ENCODE measurements at places on chromosomes 3 and 15.

- no peak for DNase-seq
Measured at GRCh38 chr3:135694142-135694541, 271.4 kb upstream of the PPP2R3A start.

- DNase-seq, result peak; percentile 95
Measured at GRCh38 chr3:172750368-172751174, at the start of gene ECT2. Gene ECT2, plus strand, starts transcription at chr3:172750726. Its CDS starts 3,805 bp downstream, at chr3:172754531.

DNA sequence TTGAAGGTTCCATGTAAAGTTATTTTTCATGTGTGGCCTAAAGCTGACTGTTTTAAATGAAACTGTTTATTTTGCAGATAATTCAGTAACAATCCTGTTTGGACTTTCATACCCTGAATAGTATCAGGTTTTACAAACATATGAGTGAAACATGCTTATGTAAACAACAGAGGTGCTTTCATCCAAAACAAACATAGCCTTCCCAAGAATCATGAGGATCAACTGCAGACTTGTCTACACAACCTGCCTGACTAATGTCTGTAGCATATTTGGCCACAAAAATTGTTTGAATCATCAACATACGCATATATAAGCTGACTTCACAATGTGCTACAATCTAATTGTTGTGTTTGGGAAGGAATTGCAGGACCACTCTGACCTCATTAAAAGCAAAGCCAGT, 190.4 kb downstream of the DIPK2A start:
- no peak for DNase-seq

DNA sequence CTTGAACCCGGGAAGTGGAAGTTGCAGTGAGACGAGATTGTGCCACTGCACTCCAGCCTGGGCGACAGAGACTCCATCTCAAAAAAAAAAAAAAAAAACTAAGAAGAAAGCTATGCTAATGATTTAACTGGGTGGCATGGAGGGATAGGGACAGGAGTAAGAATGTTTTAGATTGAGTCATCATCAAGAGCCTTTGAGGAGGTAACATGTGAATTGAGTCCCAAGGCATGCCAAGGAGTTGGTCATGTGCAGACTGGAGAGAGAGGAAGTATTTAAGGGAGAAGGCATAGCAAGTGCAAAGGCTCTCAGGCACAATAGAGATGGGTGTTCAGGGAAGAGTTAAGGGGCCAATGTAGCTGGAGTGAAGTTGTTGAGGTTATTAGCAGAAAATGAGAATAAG, 9.1 kb downstream of the BNC1 start:
- no peak for DNase-seq

DNA sequence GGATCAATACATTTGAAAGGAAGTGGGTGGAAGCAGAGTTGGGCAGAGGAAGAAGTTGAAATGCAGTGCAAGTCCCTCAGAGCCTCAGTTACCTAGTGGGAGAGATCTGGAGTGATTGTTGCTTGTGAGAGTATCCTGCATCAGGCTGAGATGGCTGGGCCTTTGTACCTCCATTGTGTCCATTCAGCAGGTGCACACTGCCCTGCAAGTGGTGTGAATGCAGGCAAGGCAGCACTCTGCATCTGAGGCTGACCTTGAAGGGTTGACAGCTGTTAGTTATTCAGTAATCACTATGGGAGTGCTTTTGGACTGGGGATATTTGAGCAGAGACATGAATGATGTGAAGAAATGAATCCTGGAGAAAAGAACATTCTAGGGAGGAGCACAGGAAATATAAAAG, 25.2 kb downstream of the ATP6V1A start:
- DNase-seq, result no peak

DNA sequence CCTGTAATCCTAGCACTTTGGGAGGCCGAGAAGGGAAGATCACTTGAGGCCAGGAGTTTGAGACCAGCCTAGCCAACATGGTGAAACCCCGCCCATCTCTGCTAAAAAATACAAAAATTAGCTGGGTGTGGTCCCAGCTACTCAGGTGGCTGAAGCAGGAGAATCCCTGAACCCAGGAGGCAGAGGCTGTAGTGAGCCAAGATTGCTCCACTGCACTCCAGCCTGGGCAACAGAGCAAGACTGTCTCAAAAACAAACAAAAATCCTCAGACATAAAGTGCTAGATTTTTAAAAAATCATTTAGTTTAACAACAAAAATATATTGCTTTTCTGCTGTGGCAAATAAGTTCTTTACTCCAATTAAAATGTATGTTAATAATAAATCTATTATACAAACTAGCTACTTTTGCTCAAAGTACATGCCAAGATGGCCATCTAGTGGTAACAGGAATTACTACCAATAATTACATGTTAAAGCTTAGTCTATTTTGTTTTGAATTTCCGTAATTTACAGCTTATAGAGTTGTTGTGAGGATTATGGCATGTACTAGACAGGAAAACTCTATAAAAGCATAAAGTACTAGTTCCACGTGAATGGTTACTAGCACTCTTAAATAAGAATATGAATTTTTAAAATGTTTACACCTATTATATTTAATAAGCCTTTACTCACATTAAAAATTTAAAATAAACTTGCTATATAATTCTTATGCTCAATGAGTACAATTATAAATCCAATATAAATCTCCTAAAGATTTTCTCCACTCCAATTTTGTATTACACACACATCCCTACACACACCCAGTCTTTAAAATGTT, 39.0 kb downstream of the GABPB1 start:
- DNase-seq, result no peak

DNA sequence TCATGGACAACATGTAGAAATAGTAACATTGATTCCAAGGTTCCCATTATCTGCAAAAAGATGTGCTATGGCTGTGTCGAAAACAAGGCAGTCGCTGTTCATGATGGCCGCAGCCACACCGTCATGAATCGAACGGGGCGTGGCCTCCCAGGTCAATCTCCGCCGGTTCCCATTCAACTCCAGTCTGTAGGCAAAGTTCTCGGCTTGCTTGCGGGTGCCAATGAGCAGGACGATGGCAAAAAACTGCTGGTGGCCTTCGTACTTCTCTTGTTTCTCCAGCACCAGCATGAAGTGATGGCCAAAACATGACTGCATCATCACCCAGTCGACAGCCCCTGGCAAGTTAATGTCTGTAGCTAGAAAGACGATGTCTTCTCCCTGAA, 20.8 kb downstream of the SIAH2 start:
- no peak for DNase-seq

DNA sequence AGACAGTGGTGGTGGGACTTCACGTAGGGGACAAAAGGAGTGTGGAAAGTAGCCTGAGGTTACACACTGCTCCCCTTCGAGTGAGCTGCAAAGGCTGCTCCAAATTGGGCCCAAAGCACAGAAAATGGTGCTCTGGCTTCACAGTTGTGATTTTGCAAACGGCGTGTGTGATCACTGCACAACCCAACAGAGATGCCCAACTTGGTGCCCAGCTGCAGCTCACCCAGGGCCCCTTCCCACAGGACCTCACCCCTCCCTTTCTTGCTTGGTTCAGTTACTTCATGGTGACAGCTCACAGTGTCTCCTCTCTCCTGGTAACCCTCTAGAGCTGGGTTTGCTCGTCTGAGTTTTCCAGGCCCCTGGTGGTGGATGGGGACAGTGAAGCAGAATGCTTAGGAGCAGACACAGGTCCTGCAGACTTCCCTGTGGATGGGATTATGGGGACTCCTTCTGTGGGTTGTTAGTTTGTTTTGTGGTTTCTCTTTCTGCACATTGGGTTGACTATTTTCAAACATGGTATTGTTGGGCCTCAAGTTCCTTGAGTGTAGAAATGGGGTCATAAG, 98.3 kb downstream of the TOP2B start:
- DNase-seq, result no peak

GRCh38 chr15:89197503-89197971, 23.8 kb downstream of the RLBP1 start:
- no peak for DNase-seq

DNA sequence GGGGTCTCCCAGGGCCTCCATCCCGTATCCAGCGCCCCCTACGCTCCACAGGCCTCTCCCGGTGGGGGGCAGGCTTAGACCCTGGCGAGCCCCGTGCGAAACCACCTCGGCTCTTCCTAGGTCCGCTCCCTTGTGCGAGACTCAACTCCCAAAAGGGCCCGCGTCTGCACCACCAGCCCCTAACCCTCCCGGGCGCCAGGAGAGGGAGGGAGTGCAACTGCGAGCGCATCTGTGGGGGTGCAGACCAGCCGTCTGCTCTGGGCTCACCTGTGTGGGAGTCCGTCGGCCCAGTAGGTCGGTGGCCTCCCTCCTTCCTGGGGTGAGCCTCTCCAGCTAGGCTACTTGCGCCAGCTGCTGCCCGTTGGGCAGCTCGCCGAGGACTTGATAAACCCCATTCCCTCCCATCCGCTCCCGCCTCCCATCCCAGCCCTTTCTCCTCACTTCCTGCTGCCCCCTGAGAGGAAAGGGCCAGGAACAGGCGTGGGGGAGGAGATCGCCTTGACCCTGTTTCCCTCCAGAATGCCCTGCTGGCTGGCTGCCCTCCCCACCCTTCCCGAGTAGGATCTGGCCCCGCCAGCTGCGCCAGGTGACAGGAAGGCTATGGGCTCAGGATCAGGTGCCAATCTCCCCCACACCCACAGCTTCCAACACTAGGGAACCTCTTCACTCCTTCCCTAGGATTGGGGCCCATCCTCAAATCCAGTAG, at the start of gene HYAL2:
HYAL2 (minus strand) TSS at position 360 of the 706 bp plus-strand sequence. CDS start 2,256 bp downstream, outside the sequence.
- no peak for DNase-seq

GRCh38 chr3:32406486-32407408, 15.1 kb downstream of the CMTM7 start:
- DNase-seq, result no peak

DNA sequence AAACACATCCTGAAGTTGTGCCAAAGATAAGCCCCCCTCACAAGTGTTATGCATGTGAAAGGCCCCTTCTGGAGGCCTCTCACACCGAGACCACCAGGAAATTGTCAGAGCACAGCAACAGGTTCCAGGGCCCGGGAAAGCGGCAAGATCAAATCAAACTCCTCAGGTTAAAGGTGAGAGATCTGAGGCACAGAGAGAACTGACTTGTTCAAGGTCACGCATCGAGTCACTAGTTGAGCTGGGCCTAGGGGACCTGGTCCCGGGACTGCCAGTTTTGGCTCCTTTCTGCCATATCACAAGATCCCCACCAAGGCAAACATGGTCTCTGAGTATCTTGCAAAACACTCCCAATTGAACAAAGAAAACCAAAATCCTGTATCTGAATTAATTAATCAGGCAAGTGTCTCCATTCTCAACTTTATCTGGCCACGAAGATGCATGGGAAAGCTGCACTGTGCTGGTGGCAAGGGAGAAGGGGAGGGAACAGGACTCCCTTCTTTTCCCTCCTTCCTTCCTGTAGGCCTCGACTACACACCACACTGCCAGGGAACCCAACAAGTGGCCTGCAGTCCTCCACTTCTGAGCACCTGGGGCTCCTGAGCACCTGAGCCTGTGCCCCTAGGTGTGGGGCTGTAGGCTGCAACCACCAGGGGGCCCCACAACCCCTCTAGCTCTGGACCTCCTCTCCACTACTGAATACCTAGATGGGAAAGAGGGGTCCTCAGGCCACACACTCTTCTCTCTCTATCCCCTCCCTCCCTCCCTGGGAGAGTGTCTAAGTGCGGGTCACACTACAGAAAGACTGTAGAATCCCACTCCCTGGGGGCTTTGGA, 37.3 kb downstream of the ANP32A start:
- peak; percentile 67 for DNase-seq

DNA sequence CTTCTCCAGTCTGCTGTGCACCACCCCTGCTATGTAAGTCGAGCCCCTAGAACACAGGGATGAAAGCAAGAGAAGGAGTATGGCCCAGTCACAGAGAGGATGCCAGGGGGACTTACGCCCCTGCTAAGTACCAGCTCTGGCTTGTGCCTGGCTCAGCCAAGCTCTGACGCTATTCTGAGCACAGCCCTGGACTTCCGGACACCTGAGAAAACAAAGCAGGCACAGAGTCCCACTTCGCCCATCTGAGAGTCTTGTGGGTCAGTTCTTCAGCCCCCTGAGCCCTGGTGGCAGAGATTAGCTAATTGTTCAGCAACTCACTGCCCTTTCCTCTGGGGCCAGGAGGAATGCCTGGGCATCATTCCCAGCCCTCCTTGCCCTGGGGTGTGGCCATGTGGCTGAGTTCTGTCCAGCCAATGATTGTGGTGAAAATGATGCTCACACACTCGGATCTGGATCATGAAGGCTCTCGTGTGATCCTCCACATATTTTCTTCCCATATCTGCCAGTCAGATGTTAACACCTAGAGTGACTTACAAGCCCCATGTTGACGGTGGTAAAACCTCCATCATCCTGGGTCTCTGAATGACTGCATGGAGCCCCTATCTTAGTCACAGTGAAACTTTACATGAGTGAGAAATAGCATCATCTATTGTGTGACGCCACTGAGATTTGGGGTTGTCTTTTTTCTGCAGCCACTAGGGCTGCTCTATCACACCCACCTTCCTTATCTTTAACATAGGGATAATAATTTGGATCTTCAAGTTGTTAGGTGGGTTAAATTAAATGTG, 105.7 kb downstream of the TPRA1 start:
- no peak for DNase-seq
